ENCODE measurements at places on chromosomes 7 and 10.

GRCh38 chr10:94210440-94211168 lies 152.1 kb downstream of the NOC3L start:
- no peak for DNase-seq

DNA sequence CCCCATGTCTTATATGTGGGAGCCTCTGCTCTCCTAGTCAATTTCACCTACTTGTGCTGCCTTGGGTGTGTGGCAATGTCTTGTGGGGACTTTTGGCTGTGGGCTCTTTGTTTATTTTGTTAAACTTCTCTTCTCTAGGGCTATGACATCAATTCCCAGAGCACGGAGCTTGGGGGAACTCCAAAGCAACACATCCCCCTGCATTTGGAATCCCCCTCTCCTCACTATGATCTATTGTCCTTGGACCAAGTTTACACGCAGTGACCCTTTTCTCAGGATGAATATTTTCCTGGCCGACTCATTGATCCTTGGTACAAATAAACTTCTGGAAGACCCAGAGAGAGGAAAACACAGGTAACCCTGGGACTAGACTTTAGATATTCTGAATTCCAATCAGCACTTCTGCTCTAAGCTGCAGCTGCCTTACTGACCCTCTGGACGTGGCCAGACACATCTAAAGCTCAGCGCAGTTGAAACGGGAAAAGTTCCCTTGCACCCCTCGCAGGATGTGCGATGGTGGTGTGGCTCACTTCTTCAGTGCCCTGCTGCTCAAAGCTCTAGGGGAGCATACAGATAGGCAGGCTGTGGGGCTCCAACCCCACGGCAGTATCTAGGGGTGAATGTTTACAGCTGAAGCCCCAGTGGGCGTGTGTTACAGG lies 110.8 kb downstream of the TMEM178B start:
- no peak for DNase-seq

DNA sequence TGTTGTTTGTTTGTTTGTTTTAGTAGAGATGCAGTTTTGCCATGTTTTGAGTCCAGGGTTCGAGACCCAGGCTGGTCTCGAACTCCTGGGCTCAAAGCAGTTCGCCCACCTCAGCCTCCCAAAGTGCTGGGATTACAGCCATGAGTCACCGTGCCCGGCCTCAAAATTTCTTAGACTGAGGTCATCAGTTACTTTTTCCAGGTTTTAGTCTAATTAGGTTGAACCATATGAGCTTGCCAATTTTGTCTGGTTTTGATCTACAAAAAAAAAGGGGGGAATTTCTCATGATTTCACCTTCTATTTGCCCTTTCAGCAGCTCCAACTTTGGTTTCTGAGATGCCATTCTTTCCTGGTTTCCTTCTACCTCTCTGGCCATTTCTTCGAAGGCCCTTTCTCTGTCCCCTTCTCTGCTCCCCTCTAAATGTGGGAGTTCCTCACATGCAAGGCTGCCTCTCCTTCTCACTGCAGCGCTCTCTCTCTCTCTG lies 5.5 kb downstream of the CUEDC2 start:
- DNase-seq, result no peak

- DNase-seq, result no peak
Observed at GRCh38 chr10:121772406-121772805, 155.4 kb downstream of the ATE1 start.

- no peak for DNase-seq
Observed at GRCh38 chr7:125090596-125090995, 161.0 kb upstream of the POT1 start.

All from hematopoietic multipotent progenitor cell treated with erythropoietin and hydrocortisone succinate and interleukin-3 and kit ligand, for 17 days (in vitro differentiated cells).